Fibroblast of skin of left quadriceps (primary cell): ENCODE measurements at places on chromosomes 7 and 10.

- DNase-seq: no peak
Measured at GRCh38 chr10:76723844-76724243, 913.8 kb downstream of the KCNMA1 start.

- DNase-seq: no peak
Measured at GRCh38 chr7:74084722-74085578, 1.3 kb downstream of the LIMK1 start.

- no peak for DNase-seq
Measured at GRCh38 chr10:36739884-36740445, 385.4 kb upstream of the ANKRD30A start.

DNA sequence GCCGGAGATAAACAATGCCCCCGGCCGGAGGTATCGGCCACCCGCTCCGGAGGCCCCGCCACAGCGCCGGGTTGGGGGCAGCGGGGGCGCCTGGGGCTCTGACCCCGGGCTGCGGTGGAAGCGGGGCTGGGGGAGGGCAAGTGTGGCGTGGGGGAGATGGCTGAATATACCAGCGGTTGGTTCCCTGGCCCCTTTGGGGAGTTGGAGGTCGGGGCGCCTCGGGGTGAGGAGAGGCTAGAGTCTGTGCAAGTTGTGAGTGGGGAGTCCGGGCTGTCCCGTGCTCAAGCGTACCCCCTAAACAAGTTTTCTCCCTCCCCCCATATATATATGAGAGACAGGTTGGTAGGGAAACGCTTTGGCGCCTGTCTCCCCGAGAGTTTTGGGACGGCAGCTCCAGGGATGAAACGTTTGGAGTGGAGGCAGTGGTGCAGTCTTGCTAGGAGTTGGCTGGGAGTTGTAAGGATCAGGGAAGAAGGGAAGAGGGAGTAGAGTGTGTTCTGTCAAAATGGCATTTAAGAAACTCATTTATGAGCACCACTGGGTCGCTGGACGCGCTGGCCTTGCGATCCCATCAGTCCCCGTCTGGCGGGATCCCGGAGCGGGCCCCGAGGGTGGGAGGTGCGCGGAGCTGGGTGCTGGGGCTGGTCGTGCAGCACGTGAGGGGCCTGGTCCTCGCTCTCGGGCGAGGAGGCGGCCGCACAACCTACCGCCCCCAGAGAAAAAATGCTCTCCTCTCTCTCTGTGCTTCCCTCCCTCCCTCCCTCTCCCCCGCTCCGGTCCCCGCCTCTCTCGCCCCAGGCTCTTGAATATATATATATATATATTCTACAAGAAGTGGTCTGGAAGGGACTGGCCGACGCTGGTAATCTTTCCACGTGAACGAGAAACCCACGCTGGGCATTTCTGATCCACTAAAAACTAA, 1.1 kb downstream of the TET1 start:
- DNase-seq: no peak

DNA sequence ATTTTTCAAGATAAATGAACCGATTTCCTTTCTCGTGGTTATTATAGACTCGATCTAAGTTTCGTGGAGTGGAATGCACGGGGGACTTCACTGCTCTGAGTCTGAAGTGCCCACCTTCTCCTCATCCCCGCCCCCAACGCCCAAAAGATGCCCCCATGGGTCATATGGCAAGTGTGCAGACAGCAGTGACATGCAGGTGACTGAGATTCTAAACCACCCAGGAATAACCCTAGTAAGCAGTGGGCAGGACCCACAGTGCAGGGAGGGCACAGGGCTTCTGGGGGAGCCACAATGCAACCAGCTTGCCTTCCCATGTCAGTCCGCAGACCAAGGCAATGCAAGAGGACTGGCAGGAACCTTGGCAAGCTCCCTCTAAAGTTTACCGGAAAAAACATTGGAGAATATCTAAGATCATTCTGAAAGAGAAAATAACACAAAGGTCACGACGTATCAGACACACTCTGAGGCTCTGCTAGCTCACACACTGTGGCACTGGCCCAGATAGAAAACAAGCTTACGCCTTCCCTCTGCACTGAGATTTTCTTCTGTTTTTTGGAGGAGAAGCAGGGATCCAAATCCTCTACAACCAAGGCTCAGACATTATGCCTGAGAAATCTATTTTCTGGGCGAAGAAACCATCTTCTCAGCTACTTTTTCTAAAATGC, 239.6 kb downstream of the MAD1L1 start:
- DNase-seq: no peak

DNA sequence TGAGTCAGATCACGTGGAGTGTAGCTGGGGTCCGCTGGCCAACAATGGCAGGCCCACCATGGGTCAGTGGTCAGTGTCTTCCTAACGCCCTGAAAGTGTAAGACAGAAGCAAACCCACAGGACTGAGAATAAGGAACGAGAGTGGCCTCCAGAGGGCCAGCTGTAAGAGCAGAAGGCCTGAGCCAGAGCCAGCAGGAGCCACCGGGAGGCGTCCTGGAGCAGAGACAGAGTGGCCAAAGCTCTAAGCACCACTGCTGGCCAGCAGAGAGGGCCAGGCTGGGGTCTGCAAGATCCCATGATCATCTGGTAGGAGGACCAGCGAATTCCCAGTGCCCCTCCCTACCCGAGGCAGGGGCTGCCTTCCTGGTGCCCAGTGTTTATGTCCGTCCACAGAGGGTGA, 9.2 kb downstream of the CCDC201 start:
- DNase-seq: no peak

DNA sequence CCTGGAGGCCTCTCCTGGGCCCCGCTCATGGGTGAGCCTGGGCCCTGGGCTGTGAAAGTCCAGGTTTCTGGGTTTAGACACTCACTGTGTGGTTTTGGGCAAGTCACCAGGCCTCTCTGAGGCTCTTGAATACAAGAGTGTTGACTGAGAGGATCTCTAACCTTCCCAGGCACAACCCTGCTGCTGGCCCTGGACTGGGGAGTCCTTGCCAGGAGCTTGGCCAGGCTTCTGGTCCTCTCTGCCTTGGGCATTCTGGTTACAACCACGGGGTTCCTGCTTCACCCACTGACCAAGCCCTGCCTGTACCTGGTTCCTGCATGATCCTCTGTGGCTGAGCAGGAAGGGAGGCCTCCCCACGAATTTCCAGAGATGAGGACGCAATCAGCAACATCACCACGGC, 63.6 kb upstream of the COL13A1 start:
- no peak for DNase-seq

- DNase-seq: no peak
Measured at GRCh38 chr7:17822547-17823173, 117.6 kb downstream of the SNX13 start.

- no peak for DNase-seq
Measured at GRCh38 chr7:51054231-51054630, 262.4 kb downstream of the COBL start.

GRCh38 chr7:130268463-130269317, 2.0 kb downstream of the CPA2 start:
- DNase-seq: no peak

DNA sequence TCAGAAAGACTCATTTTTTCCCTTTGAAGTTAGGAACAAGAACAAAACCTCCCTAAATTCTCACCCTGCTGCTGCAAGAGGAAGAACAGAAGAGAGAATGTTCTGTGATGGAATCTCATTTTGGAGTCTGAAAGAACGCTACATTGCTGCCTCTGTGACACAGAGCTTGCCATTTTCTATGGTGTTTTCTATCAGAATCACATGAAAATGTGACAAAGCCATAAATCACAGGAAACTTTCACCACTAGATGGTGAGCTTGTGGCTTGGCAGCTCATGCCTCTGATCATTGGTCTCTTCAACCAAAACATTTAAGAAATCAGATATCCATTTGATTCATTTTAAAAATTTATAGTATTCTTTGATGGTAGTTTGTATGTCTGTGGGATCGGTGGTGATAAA, 82.9 kb downstream of the CADPS2 start:
- no peak for DNase-seq

DNA sequence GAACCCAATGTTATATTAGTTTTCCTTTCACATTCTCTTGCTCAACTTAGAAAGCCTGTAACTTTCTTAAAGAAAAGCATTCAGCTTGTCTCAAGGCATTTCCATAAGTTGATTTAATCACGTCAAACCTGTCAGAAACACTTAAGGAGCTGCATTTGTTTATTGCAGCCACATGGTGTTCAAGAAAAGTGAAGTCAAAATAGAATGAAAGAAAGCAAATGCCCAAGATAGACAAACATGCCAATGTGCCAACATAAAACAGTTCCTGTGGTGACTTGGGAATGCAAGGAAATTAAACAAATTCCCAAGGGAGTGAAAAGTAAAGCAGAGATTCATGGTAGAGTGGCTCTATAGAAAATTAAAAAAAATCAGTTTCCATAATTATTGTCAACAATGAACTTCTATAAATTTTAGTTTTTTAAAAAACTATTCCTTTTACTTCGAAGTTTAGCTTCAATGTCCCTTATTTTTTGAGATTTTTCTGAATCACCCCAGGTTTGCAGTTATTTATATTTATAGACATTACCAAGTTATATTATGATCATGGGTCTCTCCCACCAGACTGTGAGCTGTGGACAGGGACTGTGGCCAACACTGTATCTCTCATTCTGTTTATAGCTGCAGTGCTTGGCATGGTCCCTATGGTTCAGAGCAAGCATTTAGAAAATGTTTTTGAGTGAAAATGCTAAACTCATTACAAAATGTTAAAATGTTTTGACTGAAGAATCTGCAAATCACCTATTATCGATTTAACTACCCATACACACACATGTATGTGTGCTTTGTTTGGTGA, 887.4 kb downstream of the REEP3 start:
- DNase-seq: no peak

DNA sequence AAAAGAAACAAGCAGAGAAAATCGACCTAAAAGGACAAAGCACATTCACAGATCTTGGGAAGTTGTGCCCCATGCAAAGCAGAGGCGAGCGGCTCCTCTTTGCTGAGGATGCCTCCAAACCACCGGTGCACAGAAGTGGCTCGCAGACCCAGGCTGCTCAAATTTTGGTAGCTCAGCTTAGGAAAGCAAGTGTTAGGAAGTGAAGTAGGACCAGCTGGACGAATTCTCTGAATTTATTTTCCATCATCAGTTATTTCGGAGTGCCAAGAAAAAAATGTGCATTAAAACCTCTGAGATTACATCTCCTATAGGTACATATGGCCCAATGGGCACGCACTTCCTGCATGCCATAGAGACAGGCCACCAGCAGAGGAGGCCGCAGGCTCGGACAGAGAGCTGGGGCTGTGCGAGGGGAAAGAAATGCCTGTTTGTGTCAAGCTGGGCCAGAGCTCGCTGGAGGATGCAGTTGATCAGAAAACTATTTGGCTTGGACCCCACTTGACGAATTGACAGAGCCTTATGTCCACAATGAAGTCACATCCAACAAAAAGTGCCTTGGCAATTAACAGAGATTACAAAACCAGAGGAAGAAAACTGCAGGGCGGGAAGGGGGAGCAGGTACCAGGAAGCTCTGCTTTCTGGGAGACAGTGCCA, 122.3 kb upstream of the LYZL2 start:
- peak; percentile 40 for DNase-seq

DNA sequence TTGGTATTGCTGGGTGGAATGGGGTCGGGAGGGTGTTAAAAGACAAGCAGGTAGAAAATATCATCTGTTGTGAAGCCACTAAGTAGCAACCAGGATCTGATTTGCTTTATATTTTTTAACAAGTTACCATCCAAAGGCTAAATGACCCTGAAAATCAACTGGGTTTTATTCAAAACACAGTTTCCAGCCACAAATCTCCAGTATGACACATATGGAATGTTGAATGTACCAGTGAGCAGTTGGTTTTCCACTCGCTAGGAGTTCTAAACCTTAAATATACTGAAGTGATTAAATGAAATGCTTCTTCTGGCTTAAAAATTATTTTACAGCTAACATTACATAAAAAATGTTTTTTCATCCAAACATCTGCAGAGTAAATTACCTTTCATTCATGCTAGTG, 112.5 kb downstream of the PDE1C start:
- DNase-seq: no peak

- no peak for DNase-seq
Measured at GRCh38 chr7:117074378-117074777, 121.1 kb downstream of the ST7 start.

DNA sequence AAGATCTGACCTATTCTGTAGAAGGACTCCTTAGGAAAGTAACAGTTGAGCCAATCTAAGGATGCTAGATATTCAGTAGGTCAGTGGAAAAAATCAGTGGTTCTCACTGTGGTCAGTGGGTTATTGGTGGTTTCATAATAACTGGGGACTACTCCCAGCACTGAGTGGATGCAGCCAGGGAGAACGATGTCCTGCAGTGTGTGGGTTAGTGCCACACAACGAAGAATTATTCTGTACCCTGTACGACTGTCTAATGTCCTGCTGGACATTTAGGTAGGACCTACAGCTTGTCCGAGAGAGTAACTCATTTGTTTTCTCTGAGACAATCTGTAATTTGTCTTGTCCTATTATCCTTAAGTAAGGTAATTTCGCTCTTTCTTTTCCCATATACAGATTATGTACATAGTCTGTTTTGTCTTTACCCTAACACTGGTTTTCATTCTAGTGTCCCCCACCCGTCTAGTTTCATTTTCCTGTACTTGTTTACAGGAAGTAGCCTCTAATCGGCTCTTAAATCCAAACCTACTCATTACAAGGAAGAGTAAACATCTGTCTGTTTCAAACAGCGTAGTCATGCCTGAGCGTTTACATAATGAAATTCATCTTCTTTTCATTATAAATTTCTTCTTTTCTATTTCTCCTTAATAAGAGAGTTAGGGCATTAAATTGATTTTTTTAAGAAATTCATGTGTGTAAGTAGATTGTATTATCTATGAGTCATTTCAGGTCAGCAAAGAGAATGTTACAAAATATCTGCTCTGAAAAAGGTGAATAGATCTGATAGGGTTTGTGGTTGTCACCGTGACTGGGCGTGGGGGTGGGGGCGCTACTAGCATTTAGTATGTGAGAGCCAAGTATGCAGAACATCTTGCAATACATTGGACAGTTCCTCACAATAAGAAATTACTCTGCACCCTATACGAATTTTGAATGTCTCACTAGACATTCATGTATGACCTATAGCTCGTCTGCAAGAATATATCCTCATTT, 8.3 kb upstream of the ZC3HAV1L start:
- DNase-seq: no peak

GRCh38 chr10:127906548-127907377, at the start of gene PTPRE:
TSS of gene PTPRE (plus strand) at chr10:127907103. CDS start at chr10:128040882, 133,779 bp downstream.
- DNase-seq: peak; percentile 8

- no peak for DNase-seq
Measured at GRCh38 chr10:71964098-71964742, at the start of gene CHST3. TSS of gene CHST3 (plus strand) at chr10:71964395. CDS start at chr10:72005843, 41,448 bp downstream.

DNA sequence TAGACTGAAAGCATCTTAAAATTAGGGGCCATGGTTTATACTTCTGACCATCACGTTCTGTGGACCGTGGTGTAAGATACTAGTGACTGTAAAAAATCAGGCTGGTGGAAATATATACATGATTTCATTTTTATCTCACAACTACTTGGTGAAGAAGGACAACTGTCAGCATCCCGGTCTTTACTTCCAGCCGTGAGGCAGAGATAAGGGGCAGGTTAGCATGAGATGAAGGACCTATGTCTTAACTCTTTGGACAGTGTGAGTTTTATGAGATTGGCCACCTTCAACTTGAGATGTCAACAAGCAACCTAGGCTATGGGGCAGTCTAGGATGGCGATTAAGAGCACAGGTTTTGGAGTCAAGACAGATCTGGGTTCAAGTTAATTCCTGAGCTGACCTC, 37.5 kb upstream of the FAM171A1 start:
- DNase-seq: no peak
